Articular chondrocyte of knee joint (primary cell): ENCODE measurements at places on chromosomes 1 and 21. TPM values are rescaled to one million over a fixed set of nuclear protein-coding genes. Genes with fewer than 3 reads are reported as not detected.

Gene NBPF15
- total RNA-seq = 42.4 and 46.0 TPM in 2 replicates

Gene TRABD2B
- total RNA-seq = 0.13 and 0.22 TPM in 2 replicates

Gene AADACL3
- total RNA-seq = not detected in 2 replicates

Gene RBM11
- total RNA-seq = 0.13 and 0.32 TPM in 2 replicates

Gene LYPLA2
- 28.9 and 34.9 TPM in 2 replicates for total RNA-seq

Gene PM20D1
- 0.11 TPM in 1 of 2 replicates, not detected in the other for total RNA-seq

Gene CFAP107
- total RNA-seq = not detected in 2 replicates
